ENCODE measurements at places on chromosomes 11 and 22. TPM values are rescaled to one million over a fixed set of nuclear protein-coding genes. Genes with fewer than 3 reads are reported as not detected.

OR8D4 gene
- not detected for polyA plus RNA-seq

TRPM5 gene
- 0.76 TPM for polyA plus RNA-seq

CD3D gene
- polyA plus RNA-seq: not detected

MPZL3 gene
- 4.3 TPM for polyA plus RNA-seq

BRSK2 gene
- 43.6 TPM for polyA plus RNA-seq

MPZL2 gene
- polyA plus RNA-seq: 4.9 TPM

PIK3IP1 gene
- 33.3 TPM for polyA plus RNA-seq

GGTLC3 gene
- not detected for polyA plus RNA-seq

CARS1 gene
- polyA plus RNA-seq: 63.5 TPM

PIWIL4 gene
- polyA plus RNA-seq: 0.44 TPM

ATG2A gene
- polyA plus RNA-seq: 20.4 TPM

SPON1 gene
- 12.3 TPM for polyA plus RNA-seq

FXYD6 gene
- 516 TPM for polyA plus RNA-seq

PGA5 gene
- polyA plus RNA-seq: not detected

CNIH2 gene
- polyA plus RNA-seq: 146 TPM

GDPD4 gene
- polyA plus RNA-seq: not detected

SUSD2 gene
- polyA plus RNA-seq: 2.7 TPM

TESMIN gene
- polyA plus RNA-seq: 12.9 TPM

PRRG4 gene
- polyA plus RNA-seq: 0.90 TPM

CRYBB3 gene
- not detected for polyA plus RNA-seq

PATE4 gene
- polyA plus RNA-seq: not detected

OR5B17 gene
- polyA plus RNA-seq: not detected

BBOX1 gene
- polyA plus RNA-seq: 9.3 TPM

SLC22A25 gene
- polyA plus RNA-seq: not detected

TRIM6 gene
- polyA plus RNA-seq: 0.14 TPM

DAGLA gene
- 13.4 TPM for polyA plus RNA-seq

PRODH gene
- 2.2 TPM for polyA plus RNA-seq

FOLR3 gene
- polyA plus RNA-seq: not detected

MS4A12 gene
- not detected for polyA plus RNA-seq

CARD16 gene
- 1.7 TPM for polyA plus RNA-seq

TRIM51 gene
- polyA plus RNA-seq: not detected
